Muscle of arm (tissue), 14 donors: ENCODE measurements at places on chromosomes 2 and 18.

DNA sequence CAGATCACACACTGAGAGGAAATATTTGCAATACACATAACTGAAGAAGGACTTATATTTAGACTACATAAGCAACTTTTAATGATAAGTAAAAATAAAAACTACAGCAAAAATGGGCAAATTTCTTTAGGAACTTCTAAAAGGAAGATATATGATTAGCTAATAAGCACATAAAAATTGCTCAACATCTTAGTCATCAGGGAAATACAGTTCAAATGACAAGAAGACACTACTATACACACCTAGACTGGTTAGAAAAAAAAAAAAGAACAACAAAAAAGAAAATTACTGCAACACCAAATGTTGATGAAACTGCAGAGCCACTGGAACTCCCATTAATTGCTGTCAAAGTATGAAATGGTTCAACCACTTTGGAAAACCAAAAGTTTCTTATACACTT, 1247.5 kb upstream of the ACVR2A start:
- DNase-seq, result no peak

- no peak for DNase-seq
Observed at GRCh38 chr2:82879803-82880202, 1579.3 kb downstream of the SUCLG1 start.

DNA sequence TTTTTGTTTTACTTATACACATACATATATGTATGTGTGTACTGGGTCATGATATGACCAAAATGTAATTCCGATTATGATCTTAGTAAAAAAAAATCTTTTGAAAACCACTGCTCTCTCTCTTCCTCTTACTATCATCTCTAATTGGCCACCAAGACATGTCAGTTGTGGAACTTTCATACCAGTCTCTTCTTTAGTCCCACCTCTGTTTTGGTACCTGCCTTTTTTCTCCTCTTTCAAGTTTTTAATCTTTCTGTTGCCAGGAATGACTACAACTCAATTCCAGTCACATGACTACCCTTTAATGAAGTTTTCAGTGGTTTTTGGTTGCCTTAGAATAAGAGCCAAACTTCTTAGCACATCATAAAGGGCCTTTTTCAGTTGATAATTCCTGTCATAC, 17.1 kb downstream of the RBM44 start:
- no peak for DNase-seq

GRCh38 chr18:59736061-59736460, 38.8 kb upstream of the CCBE1 start:
- DNase-seq, result no peak

- DNase-seq, result peak; percentile 60
Observed at GRCh38 chr18:38459131-38459994, 893.8 kb upstream of the CELF4 start.

DNA sequence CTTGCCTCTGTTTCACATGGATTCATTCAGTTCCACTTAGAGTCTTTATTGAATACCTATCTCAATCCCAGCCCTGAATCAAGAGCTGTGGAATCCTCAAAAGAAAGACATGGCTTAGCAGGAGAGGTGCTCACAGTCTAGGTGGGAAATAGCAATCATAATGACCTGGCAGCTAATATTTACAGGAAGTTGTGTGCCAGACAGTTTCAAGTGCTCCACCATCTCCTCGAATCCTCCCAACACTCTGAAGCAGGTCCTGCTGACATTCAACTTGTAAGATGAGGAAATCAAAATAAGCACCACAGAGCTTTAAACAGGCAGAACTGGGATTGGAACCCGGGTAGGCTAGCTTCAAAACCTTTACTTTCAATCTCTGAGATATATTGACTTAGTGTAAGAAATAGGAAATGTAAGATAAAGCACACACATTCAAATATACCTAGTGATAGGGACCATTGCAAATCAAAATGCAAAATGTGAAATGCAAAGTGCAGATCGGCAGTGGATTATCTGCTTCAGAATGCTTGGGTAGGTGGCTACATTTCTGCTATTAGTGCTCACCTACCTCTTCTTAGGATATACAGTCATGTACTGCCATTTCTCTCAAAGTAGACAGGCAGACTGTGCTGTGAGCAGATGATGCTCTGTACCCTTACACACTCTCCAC, 182.0 kb downstream of the PRKCE start:
- no peak for DNase-seq
